ENCODE measurements at places on chromosomes 6 and 20. TPM values are rescaled to one million over a fixed set of nuclear protein-coding genes. Genes with fewer than 3 reads are reported as not detected.

GRCh38 chr6:34484899-34485298 lies 19.0 kb downstream of the PACSIN1 start:
- no peak for DNase-seq

GRCh38 chr6:165847407-165848085 lies 184.5 kb upstream of the PDE10A start:
- DNase-seq, result no peak

- DNase-seq, result no peak
Measured at GRCh38 chr20:24785141-24786110, 163.6 kb upstream of the CST7 start.

DNA sequence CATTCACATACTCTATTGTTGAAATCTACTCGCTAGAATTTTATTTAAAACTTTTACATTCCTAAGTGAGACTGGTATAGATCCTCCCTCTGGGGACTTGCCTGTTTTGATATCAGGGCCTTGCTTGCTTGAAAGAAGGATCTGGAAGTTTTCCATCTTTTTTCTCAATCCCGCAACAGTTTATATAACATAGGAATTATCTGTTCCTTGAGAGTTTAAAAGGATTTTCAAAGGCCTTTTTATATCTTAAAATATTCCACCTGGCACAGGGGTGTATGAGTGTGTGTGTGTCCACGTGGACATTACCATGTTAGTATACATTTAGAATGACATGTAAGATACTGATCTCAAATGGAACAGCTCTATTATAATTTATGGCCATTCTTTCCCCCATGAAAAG lies 96.3 kb downstream of the TRERF1 start:
- DNase-seq, result no peak

DNA sequence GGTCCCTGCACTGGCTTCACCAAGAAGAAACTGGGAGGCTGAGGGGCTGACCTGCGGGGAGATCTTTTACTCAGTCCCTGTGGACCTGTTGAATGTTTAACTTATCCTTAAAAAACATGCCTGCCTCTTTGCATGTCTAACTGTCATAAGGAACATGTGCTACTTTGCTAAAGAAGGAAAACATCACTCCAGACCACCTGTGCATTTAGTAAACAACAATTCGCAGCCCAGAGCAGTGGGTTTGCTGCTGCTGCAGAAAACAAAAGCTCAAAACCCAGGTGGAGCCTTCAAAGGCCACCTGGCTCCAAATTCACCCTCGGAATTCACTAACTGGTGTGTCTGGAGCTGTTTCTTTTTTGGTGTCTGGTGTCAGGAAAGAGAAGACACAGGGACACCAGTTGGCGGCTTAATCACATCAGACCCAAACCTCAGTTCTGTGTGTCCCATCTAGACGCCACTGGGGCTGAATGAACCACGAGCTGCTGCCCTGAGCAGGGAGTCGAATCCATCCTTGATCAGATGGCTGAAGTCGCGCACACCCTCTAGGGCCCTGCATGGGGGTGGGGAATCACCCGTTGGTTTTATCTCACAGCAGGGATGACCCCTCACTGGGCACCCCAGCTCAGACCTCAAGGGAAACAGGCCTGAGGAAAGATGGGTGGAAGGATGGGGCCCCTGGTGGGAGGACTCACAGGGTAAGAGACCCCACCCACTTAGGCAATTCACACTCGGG lies 344.3 kb downstream of the PREX1 start:
- no peak for DNase-seq

GRCh38 chr6:148423133-148423532 lies 80.5 kb downstream of the SASH1 start:
- no peak for DNase-seq

- DNase-seq, result no peak
Measured at GRCh38 chr6:119333707-119334295, 15.8 kb downstream of the MAN1A1 start.

DNA sequence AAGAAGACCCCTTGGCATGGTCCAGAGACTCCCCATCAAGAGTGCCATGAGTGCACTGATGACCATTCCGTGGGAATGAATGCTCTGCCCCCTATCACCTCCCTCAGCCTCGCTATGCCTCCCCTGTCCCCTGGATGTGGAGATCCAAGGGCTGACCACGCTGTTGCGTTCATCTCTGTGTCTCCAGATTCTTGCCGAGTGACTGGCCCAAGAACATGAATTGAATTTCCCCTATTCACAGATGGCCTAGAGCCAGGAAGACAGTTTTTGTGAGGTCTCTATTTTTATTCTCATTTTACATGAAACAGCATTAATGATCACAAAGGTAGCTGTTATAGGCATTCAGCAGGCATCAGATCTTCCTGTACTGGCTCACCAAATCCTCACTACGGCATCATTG lies 33.6 kb downstream of the MAFB start:
- DNase-seq, result no peak

DNA sequence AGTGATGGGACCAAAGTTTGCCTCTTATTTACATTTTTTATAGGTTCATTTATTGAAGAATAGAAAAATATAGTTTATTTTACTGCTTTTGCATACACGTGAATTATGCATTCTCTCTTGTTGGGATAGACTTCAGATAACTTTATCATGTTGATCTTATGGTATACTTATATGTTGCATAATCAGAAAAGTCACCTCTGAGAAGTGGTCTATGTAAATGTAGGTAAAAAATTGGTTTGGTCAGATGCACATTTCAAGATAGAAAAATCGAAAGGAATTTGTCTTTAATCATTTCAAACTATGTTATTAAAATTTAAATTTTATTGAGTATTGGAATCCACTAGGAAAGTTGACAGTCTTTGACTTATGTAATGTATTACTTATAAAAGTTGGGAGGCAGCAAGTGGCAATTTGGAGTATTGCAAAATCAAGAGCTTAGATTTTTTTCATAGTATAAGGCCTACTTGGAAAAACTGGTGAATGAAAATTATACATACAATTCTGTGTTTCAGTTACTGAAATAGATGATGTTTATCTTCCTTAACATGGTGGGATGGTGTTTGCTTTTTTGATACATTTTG lies 2.4 kb downstream of the PHF3 start:
- DNase-seq, result no peak

GRCh38 chr20:23641936-23642751 lies 4.4 kb upstream of the CST3 start:
- no peak for DNase-seq

- DNase-seq, result no peak
Measured at GRCh38 chr20:43160941-43161340, 28.8 kb downstream of the PTPRT start.

- no peak for DNase-seq
Measured at GRCh38 chr20:5024103-5024502, 22.8 kb upstream of the SLC23A2 start.

DNA sequence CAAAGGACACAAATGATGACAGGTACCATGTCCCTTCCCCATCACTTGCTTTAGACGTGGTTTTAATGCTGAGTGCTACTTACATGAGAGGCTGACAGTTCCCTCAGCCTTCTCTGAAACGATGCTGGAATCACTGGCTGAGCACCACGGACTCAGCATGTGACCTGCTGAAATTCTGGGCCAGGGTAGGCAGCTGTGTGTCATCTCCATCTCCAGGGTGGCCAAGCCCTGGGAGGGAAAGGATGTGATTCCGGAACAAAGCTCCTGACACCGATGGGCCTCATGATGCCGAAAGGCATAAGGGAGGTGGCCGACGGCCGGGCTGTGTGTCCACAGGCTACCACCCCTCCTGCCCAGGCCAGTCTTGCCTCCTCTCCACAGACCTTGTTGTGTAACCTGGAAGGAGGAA lies 184.3 kb upstream of the CST7 start:
- peak; percentile 56 for DNase-seq

GRCh38 chr6:135784507-135784906 lies 67.0 kb upstream of the PDE7B start:
- no peak for DNase-seq

DNA sequence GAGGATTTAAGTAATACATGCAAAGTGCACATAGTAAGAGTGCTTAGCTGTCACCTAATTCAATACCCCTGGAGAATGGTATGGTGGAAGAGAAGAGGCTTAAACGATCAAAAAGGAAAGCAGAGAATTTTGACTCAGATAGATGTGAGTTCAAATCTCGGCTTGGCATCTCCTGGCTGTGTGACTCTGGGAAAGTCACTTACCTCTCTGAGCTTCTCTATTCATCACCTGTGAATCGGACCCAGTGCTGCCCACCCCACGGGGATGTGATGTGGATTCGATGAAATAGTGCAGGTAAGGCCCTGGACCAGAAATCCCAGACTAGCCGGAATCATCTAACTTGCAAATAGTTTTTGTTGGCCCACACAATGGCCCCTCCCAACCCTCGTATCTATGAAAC lies 1.8 kb upstream of the B4GALT5 start:
- no peak for DNase-seq

The C6orf15 gene
- not detected for total RNA-seq

The GSTA3 gene
- not detected for total RNA-seq

The SLC4A11 gene
- 5.8 TPM for total RNA-seq

The MAK gene
- 0.43 TPM for total RNA-seq

The OOEP gene
- total RNA-seq, result not detected

The HSPA1L gene
- total RNA-seq, result 1.9 TPM

The LAMA2 gene
- total RNA-seq, result 0.76 TPM

Measured in type B pancreatic cell (in vitro differentiated cells).